ENCODE measurements at places on chromosomes 16 and 17.

DNA sequence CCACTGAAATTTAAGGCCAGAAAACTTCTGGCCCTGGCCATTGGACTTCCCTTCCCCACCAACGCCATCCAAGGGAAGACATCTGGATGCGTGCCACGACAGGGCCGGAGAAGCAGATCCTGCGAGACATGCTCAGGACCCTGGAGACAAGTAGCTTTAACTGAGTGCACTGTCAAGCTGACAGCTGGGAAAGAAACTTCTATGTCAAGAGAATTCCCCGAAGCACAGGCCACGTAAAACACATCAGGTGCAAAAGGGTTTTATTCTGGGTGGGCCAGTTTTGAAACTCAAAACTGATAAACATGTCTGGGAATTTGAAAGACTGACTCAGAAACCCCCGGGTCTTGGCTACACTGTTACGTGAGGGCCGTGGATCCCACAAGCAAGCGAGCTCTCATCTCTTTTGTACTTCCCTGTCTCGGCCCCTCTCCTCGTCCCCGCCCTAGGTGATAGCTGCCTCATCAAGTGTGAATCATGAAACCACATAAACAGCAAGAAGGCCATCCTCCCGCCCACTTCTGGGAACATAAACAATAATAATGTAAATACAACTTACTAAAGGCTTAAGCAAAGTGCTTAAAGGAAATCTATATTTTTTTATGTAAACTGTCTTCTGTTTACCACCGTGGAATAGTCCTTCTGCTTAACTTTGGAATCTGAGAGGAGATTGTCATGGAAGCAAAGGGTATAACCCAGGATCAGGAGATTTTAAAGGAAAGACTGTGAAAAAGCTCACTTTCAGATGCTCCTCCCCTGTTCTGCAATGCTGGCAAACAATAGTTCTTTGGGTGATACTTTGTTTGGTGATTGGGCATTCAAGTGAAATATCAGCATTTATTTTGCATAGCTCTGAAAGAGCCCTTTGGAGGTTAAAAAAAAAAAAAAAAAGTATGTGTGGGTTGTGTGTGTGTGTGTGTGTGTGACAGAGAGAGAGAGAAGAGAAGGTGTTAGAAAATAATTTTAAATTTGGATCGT lies 406.0 kb upstream of the MAF start:
- DNase-seq, result no peak

DNA sequence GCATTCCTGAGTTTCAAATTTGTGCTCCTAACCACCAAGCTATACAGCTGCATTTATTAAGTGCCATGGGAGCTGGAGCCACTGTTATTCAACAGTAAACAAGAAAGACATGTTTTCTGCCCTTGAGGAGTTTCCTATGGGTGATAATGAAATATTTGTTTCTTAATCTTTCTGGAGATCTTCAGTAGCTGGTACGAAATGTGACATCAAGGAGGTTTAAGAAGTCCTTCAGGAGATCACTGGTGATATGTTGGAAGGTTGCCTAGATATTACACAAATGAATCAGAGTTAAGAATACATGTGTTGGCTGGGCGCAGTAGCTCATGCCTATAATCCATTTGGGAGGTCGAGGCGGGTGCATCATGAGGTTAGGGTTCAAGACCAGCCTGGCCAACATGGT lies 14.9 kb downstream of the RHOT1 start:
- DNase-seq, result no peak

- no peak for DNase-seq
These were observed 16.1 kb upstream of the GPRC5C start for GRCh38 chr17:74415608-74416396.

GRCh38 chr16:78448658-78449271 lies 349.3 kb downstream of the WWOX start:
- no peak for DNase-seq

DNA sequence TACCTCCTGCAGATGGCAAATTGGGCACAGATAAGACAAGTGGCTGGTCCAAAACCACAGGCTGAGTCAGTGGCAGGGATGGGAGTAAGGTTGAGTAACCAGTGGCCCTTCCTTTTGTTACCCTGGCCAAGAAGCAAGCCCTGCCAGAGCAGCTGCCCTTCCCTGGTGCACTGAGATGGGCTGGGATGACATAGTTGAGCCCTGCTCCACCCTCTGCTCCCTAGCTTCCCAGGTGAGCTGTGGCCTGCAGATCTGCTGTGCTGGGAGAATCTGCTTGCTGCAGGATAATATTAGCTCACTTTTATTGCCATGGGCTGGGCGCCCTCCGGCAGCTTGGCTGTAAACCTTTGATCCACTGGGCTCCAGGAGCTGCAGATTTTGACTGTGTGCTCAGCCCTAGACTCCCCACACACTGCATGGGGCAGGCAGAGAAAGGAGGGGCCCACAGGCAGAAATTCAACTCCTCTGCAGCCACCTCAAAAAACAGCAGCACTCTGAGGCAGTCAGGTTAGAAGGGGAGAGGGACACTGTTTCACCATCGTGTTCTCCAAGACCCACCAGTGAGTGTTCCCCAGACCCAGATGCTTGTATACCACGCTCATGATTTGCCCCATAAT lies 101.8 kb downstream of the CBLN1 start:
- no peak for DNase-seq

DNA sequence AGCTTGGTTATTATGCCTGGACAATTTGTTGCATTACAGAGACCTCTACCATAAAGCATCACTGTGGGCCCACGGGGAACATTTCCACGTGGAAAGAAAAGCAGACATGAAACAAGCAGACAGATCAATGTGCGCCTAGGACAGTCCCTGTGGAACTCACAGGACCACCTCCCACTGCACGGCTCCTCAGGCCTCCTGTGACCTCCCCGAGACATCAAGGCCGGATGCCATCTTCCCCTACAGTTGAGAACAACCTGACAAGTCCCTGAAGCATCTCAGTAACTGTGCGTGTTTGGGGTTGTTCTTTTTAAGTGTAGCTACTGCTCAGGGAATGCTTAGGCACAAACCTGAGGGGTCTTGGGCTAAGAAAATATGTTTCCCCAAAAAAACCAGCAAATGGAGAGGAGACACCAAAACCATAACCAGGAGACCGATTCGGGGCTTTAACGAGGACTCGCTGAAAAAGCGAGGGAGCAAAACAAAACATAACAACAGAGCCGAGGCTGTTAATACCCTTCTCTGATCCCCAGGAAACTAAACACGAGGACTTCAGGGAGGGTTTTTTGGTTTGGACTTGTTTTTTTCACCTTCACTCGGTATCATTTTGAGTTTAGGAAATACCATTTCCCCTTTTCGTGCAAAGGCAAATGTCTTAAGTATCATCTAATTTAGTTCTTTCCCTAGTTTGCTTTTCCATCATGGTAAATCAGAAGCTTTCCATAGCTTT lies 87.1 kb downstream of the CYTH1 start:
- no peak for DNase-seq

GRCh38 chr16:19284207-19284606 lies 1.3 kb upstream of the CLEC19A start:
- DNase-seq, result no peak

DNA sequence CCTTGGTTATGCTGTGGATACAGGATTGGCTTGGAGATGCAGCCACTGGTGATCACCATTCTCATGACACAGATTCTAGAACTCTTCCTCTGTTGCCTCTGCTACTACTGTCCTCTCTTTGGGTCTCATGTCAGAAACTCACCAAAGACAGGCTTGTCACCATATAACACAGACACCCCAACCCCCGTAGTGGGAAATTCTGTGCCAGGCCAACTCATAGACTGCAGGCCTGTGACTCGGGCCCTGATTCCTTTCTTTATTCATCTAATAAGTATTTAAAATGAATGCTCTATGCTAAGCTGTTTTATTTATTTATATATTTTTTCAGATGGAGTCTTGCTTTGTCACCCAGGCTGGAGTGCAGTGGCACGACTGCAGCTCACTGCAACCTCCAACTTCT lies 9.5 kb downstream of the CYB5D2 start:
- DNase-seq, result no peak

- DNase-seq, result peak; percentile 99
These were observed at the start of gene NOL3 for GRCh38 chr16:67170168-67170948. Gene NOL3 (plus strand): TSS chr16:67170538.

- no peak for DNase-seq
These were observed 1.2 kb downstream of the ZNF500 start for GRCh38 chr16:4765511-4766474.

GRCh38 chr17:27519550-27519949 lies 63.3 kb downstream of the KSR1 start:
- DNase-seq, result no peak

GRCh38 chr16:30951750-30952149 lies 2.9 kb downstream of the ORAI3 start:
- no peak for DNase-seq

- DNase-seq, result no peak
These were observed 78.4 kb upstream of the GNG13 start for GRCh38 chr16:878886-879285.

All from 8988T (cell line).